ENCODE measurements at places on chromosomes 5 and 9.

- no peak for DNase-seq
Observed at GRCh38 chr9:13552606-13553215, 273.2 kb upstream of the MPDZ start.

- DNase-seq = no peak
Observed at GRCh38 chr9:98324801-98325200, 69.4 kb upstream of the TBC1D2 start.

DNA sequence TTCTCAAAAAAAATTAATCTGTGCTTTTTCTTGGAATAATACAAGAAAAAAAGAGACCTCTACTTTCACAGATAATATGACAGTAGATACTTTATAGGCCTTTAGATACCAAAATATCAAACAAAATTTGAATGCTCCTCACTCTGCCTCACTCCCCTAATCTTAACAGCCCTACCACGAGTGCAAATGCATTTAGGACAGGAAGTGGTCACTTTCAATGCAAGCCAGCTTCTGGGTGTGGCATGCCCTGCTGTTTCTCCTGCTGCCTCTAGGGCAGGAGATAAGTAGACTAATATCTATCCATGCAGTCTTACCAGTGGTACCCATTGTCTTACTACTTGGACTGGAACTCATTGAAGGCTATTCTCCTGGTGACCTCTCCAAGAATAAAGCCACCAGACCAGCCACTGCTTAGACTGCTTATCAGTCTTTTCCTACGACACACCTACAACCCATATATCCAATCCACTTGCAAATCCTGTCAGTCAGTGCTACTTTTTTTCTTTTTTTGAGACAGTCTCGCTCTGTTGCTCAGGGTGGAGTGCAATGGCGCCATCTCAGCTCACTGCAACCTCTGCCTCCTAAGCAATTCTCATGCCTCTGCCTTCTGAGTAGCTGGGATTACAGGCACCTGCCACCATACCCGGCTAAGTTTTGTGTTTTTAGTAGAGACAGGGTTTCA is 23.0 kb downstream of the FRRS1L start:
- no peak for DNase-seq

DNA sequence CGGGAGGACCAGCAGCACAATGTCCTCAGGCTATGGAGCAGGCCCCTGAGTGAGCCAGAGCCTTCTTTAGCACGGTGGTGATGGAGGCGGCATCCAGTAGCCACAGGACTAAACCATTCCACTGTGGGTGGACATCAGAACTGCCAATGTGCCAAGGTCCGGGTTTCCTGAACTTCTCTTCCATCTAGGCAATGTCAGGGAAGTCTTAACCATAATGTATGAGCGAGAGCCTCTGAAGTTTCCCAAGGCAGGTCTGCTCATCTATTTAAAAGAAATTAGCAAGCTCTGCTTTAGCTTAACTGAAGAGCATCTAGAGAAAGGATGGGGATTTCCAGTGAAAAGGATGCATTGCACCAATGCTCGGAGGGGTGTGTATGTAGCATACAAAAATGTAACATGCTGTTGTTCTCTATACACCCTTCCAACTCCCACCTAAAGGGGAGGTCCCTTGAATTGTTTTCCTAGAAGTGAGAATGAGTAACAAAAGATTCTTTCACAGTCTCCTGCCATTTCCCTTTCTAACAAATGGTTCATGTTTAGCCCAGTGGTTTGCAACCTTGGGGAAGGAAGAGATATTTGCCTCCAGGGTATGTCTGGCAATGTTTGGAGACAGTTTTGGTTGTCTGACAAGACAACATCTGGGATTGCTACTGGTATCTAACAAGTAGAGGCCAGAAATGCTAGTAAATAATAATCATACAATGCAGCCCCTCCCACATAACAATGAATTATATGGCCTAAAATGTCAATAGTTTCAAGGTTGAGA is 6.1 kb upstream of the RXFP3 start:
- no peak for DNase-seq

DNA sequence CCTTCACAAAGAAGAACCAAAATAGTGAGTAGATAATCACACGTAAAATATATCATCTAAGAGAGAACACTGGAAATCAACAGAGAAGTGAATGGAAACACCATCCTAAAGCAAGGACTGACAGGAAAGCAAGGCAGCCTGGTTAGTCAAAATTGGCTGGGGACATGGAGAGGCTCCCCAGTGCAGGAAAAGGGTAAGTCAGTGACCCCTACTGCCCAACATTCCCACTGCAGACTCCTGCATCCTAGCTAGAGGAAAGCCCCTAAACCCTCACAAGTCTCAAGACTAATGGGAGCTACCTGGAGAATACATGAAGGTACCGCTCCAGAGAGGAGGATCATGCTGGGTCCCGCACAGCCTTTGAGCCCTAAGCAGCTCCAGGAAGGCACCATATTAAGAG is 60.1 kb downstream of the ZDHHC21 start:
- DNase-seq = no peak

DNA sequence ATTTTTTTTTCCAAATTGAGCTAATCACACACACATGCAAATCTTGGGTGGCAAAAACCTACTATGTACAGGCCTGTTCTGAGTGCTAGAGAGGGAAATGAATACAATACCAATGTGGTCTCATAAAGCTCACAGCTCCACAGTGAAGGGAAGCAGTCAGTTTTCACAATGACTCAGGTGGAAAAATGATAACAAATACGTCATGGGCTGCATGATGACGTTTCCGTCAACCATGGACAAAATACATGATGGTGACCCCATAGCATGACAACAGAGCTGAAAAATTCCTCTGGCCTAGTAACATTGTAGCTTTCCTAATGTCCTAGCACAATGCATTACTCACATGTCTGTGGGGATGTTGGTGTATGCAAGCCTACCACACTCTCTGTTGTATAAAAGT is 252.5 kb downstream of the TRIM32 start:
- no peak for DNase-seq

Measured in astrocyte of the cerebellum (primary cell).